ENCODE measurements at places on chromosomes 6 and 20.

DNA sequence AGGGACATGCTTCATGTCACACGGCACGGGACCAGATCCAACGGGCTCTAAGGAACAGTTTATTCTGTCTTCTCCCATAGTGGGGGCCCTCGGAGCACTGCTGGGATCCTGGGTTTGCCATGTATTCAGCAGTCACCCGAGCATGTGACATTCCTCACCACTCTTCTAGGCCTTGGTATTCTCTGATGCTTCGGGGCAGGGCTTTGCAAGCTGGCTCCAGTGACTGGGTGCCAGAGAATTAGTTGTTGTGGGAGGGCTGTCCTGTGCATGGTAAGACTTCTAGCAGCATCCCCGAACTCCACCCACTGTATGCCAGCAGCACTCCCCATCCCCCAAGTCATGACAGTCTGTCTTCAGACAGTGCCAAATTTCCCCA, 5.4 kb downstream of the CCN5 start:
- DNase-seq = no peak

DNA sequence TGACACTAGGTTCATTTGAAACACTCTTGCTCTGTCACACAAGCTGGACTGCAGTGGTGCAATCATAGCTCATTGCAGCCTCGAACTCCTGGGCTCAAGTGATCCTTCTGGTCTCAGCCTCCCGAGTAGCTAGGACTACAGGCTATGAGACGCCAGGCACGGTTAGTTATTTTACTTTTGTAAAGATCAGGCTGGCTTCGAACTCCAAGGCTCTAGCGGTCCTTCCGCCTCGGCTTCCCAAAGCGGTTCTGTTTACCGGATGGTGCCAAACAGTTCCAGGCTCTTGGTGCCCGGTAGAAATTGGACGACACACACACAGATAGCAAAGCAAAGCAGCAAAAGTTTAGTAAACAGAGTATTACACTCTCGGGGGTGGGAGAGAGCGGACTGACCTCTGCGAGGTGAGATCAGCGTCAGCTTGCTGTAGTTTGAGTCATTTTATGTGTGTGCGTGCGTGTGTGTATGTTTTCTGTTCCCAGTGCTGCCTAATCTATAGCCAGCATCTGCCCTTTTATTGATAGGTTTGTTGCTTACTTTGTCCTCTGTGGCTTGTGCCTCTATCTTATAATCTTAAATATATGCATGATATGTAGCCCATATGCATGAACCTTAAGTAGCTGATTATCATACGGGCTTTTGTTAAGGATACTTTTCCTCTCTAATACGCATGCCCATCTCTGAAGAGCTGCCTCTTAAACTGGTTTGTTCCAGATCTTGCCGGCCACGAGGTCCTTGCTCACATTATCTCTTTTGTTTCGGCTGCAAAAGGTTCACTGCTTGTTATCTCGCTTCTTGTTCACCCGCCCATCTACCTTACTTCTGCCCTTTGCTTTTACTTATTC, 75.2 kb downstream of the OR2B2 start:
- DNase-seq = peak; percentile 41

DNA sequence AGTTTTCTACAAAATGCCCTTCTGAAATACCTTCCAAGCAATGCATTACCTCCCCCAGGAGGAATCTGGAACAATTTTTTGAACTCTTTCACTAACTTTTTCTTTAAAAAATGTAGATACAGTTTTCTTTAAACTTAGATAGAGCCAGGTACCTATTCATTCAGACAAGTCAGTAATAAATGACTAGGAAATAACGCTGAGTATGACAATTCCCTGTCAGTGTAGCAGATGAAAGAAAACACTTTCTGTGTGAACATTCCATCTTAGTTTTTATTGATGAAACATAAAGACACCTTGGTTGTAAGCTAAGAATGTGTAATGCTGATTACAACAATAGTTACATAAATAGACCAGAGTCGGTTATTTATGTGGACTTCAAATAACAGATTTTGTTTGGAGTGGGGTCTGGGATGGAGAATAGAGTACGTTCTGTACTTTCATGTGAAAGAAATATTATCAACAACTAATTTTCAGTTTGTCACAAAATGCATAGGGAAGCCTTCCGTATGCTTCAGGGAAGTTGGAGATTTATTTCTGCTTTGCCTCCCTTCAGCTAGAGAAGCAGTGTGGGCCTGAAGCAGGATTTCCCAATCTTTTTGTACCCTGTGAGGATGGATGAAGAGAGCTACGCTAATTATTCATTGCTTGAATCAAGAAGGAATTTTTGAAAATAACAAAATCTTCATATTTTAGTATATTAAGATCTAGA, 19.2 kb upstream of the QKI start:
- no peak for DNase-seq

GRCh38 chr6:159399751-159400221, 230.6 kb downstream of the FNDC1 start:
- no peak for DNase-seq

DNA sequence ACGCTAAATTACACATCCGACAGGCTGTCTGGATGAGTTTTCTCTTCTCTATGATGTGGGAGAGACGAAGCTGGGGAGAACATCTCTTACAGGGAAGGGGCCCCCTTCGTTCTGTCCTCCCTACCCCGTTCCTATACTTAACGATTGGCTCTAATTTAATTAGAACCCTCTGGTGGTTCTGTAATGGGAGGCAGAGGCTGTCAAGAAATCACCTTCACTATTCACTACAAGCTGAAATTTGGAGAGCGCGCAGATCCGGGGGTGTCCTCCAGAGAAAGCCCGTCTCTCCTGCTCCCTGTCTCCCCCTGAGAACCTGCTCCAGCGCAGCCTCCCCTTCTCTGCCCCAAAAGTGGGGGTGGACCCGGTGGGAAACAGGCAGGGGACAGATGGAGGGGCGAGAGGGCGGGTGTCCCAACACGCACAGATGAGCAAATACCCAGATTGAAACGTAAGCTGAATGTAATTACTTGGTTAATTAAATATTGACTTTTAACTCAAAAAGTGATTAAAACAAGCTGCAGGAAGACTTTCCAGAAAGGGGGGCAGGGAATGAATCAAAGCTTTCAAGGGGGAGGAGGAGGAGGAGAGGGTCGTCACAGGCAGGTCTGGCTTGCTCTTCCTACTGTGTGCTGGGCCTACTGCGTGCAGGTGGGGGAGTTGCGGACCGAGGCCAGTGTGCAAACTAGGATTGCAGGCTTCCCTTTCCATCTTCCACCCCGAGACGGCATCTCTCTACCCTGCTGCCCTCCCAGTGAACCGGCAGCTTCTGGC, 1.3 kb downstream of the SULF2 start:
- no peak for DNase-seq

DNA sequence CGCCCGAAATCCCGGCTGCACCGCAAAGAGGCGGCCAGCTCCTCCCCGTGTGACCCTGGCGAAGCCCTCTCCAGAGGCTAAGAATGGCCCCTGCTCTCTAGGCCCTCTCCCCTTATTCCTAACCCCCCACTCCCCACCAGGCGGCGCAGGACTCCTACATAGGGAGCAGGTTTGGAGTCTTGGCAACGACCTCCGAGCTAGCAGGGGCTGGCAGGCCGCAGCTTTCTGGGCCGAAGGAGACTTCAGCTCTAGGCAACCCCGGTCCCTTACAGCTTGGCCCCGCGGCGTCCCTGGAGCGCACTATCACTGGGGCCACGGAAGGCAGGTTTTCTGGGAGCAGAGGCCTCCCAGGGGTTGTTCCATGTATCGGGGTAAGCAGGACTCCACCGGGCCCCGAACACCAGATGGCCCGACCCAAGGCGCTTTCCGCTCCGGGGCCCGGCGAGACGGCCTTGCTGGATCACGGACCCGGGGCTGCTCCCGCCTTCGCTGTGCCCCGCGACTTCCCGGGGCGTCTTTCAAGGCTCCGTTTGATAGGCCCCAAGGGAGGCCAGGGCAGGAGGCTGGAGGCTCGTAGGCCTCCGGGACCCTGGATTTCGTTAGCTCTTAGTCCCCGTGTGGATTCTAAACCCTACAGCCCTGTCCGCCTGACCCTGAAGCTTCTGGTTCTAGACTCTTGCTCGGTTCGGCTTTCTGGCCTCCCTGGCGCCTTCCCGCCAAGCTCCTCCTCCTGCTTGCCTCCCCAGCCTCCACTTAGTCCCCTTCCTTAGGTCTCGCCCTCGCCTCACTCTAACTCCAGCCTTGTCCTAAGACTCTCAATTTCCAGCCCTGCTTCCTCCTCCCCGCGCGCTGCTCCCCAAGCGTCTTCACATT, 1.9 kb downstream of the SLC32A1 start:
- DNase-seq = no peak

- no peak for DNase-seq
Observed at GRCh38 chr6:42380228-42380979, 71.3 kb downstream of the TRERF1 start.

DNA sequence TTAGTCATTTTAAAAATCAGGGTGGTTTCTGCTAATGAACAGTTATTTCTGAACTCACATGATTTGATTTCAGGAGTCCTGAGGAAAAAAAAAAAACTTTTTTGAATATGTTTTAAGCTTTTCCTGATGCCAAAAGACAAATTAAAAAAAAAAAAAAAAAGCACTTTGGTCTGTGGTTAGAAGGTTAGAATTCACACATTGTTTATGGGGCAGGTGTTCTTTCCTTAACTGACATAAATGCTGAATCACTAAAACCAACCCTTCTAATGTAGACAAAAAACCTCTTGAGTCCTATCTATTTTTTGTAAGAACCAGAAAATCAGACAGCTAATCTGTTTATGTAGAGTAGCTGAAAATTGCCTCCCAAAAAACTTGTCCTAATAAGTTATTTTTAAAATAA, 20.4 kb downstream of the THEMIS start:
- no peak for DNase-seq

DNA sequence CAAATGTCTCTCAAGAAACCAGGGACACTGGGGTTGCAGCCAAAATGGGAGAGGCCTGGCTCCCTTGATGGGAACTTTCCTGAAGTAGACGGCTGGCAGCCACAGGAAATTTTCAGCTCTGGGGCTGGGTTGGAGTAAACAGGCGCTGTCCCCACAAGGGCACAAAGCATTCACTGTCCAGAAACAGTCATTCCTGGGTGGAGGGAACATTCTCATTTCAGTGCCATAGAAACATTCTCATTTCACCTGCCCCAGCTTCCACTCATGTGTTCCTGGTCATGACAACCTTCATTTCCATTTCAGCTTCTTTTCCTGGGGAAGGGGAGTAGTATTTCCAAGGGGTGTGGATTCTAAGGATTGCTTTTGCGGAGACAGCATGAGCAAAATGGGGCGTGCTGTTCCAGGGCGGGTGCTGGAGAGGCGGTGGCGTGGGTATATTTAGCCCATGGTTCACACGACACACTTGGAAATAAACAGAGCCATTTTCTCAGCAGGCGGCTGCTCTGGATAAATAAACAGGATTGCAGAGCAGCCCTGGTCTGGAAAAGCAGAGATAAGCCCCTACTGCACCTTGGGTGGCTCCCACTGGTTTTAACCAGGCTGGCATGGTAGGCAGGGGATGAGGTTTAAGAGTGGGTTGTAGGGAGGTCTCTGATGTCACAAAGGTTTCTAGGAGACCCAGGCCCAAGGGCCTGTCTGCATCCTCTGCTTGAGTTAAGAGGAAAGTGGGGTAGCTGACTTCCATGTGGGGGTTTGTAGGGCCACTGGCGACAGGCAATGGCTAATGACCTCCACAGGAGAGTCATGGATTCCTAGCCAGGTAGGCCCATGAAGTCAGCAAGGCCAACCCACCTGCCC, 32.9 kb downstream of the COX4I2 start:
- no peak for DNase-seq

DNA sequence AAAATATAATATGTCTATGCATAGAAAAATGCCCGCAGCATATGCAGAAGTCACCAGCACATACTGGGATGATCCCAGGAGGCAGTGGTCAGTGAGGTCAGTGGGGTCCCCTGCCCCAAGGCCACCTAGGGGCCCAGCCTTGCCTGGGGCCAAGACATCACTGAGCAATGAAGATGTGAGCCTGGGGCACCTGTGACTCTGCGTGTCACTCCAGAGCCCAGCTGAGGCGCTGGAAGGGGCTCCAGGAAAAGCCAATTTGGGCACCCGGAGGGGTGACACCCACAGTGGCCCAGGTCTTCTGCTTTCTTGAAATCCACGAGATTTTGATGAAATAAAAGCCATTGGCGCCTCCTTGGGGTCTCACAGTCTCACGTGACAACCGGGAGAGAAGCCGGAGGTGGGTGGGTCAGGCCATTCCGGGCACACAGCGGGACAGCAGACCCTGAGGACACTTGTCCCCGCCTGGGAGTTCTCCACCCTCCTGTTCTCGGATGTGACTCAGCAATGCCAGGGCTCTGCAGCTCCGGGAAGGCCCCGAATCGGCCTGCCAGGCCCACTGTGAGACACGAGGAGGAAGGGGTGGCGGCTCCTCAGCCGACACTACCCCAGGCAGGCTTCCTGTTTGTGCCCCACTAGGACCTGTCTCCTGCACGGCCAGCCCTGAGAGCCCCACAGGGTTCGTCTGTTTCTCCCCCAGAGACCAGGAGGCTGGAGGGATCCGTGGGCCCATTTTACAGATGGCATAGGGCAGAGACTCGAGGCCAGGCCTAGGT, 24.4 kb upstream of the SLCO4A1 start:
- no peak for DNase-seq

DNA sequence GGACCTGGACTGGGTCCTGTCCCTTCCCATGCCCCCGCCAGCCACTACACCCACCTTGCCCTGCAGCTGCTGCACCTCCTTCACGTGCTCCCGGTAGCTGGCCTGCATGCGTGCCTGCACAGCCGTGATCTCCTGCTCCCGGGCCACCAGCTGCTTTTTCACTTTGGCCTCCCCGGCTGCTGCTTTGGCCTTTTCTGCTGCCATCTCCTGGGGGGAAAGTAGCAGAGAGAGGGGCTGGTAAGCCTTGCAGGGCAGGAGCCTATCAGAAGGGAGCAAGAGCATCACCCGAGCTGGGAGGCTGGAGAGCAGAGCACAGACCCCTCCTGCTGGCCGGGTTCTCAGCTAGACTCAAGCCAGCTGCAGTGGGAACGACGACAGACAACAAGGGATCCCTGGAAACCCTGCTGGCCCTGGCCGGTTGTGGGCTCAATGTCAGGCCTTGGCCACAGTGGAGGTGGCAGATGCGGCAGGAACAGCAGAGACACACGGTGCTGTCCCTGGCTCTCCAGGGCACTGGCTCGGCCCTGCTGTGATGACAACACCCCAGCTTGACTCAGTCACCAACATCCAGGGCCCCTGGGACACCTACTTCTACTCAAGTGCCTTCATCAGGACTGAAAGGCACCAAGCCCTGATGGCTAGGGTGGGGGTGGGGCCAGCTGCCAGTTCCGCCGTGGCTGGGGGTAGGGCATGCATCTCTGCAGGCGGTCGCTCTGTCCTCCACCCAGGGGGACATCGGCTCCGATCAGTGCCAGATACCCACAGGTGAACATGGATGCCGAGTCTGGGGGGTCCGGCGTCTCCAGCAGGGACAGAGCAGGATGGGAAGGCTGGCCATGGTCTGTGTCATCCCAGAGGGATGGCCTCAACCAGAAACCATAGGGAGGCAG, 45.3 kb downstream of the RRBP1 start:
- no peak for DNase-seq
